ENCODE measurements at places on chromosomes 12 and 14.

DNA sequence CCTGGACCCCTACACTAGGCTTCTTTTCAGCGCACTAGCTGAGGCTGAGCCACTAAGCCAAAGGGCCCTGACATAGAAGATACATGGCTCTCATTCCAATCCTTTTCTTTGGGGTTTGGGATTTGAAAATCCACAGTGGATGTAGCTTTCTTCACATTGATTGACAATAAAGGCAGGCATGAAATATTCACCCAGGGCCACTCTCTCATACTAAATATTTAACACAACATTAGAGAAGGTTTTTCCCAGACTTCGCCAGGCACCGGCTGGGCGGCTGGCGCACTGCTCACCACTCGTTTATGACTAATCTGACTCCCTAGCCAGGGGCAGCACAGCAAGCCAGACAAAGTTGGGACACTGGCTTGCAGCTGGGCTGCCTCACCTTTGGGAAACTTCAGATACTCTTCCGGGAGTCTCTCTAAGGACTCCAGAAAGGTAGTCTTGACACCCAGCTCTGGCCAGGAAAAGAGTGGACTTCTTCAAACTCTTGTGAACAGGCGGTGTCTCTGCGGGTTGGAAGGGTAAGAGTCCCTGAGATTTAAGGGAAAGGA is 699 bp upstream of the HOXC11 start:
- peak; percentile 48 for DNase-seq

GRCh38 chr14:100826391-100827100 is 628 bp downstream of the MEG3 start:
- no peak for DNase-seq

DNA sequence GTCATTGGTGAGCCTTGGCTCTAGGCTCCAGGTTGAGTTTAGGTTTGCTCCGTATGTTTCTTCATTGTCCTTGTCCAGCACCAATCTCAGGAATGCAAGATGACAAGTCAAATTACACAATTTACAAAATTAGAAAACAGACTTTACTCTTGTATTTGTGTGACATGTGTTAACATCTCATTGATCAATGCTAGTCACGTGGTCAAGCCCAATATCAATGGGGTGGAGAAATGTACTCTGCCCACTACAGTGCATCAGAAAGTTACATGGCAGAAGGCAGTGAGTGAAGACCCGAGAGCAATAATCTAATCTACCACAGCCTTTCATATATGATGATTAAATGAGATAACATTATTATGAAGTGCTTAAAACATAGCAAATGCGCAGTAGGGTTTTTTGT is 94.8 kb downstream of the ETNK1 start:
- DNase-seq, result no peak

DNA sequence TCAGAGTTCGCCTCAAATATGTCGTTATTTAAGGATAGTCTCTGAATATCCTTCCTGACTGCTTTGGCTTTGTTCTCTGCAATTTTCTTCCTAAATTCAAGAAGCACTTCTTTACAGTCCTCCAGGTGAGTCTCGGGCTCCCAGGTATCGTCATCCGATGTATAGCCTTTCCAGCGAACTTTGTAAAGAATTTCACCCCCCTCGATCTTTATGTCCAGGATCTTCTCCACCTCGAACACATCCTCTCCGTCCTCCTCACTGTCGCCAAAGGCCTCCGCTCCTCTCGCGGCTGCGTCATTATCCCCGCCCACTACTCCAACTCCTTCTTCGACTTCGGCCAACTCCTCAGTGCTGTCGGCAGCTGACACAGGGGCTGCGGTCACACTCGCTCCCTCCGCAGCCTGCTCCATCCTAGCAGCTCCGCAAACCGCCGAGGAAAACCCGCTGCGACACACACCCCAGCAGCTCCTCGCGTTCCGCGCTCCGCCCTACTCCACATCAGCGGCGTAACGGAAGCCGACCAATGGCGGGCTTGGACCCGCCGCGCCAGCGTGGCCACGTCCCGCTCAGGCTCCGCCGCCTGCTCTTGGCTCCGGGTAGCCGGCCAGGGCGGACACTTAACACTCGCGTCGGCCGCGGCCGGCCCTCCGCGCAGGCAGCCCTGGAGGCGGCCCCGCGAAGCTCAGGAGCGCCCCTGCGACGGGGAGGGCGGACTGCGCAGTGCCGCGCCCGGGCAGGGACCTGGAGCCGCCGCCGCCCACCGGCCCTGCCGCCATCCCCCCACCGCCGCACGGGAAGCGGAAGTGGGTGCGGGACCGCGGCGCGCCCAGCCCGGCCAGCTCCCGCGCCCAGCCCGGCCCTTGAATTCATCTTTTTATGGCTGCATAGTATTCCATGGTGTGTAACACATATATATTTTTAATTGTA is 4.1 kb downstream of the CD163L1 start:
- peak; percentile 64 for DNase-seq

- DNase-seq, result no peak
Measured at GRCh38 chr12:75672200-75672599, 160.8 kb upstream of the KRR1 start.

DNA sequence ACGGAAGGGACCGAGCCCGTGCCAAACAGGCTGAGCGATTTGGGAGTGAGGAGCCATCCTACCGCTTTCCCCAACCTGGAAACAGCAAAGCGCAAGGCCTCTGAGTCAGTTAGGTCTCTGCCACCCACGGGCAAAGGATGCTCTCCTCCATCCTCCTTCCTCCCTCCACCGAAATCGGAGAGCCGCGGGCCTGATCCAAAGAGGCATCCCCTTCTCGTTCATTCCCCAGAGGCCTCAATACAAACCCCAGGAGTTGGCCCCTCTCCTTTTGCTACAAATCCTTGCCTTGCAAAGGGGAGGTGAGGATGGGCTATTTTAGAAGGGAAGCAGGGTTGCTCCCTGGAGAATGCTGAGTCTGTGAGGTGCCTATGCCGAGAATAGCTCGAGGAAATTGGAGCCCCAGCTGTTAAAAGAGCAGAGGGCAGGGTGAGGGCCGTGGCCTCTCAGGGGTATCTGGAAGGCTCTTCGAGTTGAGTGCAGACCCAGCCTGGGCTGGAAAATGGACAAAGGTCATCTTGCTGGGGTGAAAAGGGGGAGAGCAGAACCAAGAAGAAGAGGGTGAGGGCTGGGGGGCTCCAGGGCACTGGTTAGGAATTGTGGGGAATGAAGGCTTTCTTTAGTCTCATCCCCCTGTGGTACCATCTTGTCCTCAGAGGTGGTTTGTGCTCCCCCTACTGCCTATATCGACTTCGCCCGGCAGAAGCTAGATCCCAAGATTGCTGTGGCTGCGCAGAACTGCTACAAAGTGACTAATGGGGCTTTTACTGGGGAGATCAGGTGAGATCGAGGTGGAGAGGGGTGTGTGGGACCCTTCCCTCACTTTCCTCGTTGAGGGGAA is 1.1 kb downstream of the TPI1 start:
- DNase-seq, result peak; percentile 31

DNA sequence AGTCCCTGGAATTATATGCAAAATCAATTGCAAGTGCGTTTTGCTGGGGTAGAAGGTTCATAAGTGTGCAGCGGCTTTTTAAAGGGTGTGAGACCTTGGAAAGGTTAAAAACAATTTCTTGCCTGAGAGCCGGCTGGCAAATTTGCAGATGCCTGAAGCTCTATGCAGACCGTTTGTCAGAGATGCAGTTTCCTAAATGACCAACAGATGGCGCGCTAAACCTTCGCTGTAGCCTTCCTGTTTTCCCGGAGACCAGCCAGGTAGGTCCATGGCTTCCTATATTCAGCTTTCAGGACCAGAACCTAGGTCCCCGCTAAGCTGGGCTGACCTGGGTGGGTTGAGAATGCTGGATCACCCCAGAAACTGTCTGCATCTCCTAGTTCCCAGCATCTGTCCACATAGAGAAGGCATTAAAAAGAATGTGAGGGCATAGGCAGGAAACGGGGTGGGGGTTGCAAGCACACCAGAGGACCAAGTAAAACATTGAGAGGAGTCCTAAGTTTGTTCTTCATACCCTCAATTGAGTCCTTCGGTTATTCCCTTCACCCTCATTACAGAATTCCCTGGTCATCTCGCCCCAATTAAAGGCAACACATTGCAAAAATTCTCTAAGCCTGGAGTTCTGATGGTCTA is 5.7 kb upstream of the NOS1 start:
- peak; percentile 67 for DNase-seq

DNA sequence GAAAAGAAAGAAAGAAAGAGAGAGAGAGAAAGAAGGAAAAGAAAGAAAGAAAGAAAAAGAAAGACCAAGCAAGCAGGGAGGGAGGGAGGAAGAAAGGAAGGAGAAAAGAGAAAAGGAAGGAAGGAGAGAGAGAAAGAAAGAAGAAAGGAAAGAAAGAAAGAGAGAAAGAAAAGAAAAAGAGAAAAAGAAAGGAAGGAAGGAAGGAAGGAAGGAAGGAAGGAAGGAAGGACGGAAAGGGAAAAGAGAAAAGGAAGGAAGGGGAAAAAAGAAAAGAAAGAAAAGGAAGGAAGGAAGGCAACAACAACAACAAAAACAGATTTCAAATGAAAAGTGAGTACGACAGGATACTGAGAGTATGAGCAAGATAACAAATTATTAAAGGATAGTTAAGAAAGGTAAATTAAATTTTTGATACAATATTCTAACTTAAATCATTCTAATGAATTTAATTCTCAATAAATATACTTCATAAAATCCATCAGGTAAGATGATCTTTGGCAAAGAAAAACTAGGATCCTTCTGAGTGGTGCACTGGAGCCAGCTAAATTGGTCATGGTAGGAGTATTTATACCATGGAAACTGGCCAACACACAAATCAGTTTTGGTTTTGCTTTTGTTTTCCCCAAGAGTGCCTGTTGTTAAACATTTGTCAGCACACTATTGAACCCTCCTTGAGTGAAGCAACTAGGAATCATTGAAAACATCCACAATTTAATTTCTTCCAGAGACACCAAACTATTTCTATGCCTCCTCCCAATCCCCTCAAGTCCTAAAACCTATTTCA is 56.1 kb upstream of the DYRK2 start:
- DNase-seq, result peak; percentile 80

GRCh38 chr12:59030415-59030814 is 110.1 kb upstream of the LRIG3 start:
- no peak for DNase-seq

DNA sequence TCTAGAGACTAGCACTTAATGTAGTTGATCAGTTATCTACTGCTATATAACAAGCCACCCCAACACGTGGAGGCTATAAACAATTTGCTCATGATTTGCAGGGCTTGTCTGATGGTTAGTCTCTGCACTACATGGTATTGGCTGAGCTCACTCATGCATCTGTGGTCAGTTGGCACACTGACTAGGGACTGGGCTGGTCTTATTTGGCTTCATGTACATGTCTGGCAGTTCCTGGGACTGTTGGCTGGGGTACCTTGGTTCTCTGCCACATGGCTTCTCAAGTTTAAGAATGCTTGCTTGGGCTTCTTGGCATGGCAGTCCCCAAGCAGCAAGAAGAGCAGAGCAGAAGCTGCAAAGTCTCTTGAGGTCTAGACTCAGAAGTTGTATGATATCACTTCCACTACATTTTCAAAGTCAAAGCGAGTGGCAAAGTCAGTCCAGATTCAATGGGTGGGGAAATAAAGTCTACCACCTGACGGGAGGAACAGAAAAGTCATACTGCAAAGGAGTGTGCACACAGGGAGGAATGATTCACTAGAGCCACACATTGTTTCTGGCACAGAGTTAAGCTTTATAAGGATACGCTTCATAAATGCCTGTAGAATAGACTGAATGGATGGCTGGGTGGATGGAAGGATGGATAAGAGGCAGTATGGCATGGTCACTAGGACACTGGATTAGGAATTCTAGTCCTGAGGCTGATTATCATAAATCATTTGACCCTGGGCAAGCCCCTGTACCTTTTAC is 44.8 kb upstream of the PTHLH start:
- no peak for DNase-seq
